ENCODE measurements at places on chromosomes 3 and 15.
A peak's percentile ranks its signal among the peaks of the same experiment; 100 is the strongest.

- no peak for DNase-seq
Observed at GRCh38 chr3:184156522-184156955, 1.4 kb downstream of the DVL3 start.

DNA sequence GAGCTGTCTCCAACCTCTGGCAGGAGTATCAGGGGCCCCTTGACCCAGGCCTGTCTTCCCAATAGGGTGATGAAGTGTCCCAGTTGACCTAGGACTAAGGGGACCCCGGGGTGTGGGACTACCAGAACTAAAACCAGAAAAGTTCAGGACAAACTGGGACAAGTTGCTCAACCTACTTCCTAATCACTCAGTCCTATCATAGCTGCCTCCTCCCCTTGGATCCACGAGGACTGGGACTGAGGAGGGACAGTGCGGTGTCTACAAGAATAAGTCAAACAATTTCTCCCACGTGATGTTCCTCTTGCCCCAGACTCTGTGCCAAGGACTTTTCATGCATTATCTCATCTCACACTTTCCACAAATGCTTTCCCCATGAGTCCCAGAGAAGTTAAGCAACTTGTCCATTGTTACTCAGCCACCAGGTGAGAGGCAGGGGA, 49.4 kb upstream of the SLCO2A1 start:
- DNase-seq = no peak

DNA sequence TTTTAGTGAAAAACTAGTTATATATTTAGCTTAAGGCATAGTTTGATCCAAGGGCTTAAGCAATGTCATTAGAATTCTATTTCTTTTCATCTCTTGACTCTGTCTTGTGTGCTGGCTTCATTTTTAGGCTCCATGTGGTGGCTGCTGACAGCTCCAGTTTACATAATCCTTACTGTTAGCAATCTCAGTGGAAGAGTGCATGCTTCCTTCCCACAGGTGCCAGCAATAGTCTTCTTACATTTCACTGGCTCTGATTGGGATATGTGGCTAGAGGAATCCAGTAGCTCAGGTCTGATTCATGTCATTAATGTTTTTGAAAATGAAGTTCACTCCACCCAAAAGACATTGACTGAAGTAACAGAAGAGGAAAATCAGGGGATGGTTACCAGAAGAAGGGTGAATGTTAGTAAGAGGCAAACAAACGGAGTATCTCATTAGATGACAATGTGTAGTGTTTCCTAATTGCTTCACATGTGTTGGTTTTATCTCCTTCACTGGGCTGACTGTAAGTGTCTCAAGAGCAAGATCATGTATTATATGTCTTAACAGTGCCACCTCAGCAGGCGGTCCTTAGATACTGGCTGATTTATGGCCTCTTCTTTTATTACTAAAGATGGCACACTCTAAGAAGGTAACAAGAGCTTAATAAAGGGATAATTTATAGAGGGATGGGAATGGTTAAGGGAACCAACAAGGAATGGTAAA, 25.6 kb upstream of the TCF12 start:
- no peak for DNase-seq

- DNase-seq = peak; percentile 23
Observed at GRCh38 chr15:86624261-86625036, 544.8 kb downstream of the AGBL1 start.

DNA sequence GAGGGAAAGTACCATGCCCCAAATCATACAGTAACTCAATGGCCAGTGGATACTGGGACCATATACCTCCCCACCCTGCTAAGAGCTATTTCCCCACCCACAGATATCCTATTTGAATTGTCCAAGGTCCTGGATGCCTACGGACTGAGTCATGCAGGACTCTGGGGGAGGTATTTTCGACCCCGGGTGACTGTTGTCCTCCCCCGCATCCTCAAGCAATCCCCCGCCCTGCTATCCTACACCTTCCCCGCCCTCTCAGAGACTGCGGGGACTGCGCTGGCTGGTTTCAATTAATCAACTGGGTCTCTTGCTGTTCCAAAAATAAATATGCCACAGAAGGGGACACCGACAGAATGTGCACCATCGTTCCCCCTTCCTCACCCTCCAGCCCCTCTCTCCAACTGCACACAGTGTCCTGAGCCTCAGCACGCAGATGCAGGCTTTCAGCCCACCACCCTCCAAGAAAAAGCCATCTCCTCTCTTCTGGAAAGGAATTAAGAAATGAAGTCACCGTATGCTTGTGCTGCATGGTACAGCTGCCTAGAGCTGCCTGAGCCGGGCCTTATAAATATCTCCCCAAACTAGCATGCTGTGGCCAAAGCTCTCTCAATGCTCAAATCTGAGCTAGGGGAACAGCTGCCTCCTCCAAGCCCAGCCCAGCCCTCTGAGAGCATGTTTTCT, 8.1 kb downstream of the CAV3 start:
- DNase-seq = no peak

GRCh38 chr15:68479406-68479805, 47.4 kb upstream of the ITGA11 start:
- no peak for DNase-seq

- DNase-seq = no peak
Observed at GRCh38 chr15:40136470-40137302, 24.2 kb upstream of the BUB1B start.

- DNase-seq = no peak
Observed at GRCh38 chr3:159922861-159923312, 65.7 kb upstream of the IL12A start.

GRCh38 chr3:29284497-29284896, 3.6 kb downstream of the RBMS3 start:
- no peak for DNase-seq

GRCh38 chr15:35068846-35069475, 16.1 kb downstream of the NANOGP8 start:
- no peak for DNase-seq

DNA sequence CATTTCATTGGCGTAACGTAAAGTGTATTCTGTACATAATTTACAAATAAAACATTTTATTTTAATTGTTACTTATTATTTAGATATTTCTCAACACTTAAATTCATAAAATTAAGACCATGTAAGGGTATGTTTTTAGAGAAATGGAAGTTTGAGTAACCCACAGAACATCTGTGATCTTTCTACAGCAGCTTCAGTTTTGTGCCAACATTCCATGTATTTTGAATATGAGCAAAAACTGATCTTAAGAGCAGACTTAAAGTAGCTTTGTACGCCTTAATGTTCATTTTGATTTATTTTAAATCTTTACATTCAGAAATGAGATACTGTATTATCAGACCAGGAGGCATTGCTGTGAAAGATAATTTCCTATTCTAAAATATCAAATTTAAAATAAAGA, 27.2 kb downstream of the SEC62 start:
- DNase-seq = no peak

GRCh38 chr3:186216900-186217819, 108.3 kb upstream of the ETV5 start:
- DNase-seq = no peak

Measured in activated CD8-positive, alpha-beta memory T cell treated with anti-CD3 and anti-CD28 coated beads for 48 hours (primary cell).